ENCODE measurements at places on chromosomes 6 and 20. TPM values are rescaled to one million over a fixed set of nuclear protein-coding genes. Genes with fewer than 3 reads are reported as not detected.

Gene SAPCD1
- polyA plus RNA-seq, result 1.9 TPM

Gene ATP9A
- 3.9 TPM for polyA plus RNA-seq

Gene LGSN
- not detected for polyA plus RNA-seq

Gene BMP5
- polyA plus RNA-seq, result 1.2 TPM

Gene HLA-DOB
- polyA plus RNA-seq, result 1.1 TPM

Gene LATS1
- 10.0 TPM for polyA plus RNA-seq
